Right ventricle myocardium superior (tissue), 1 donor: ENCODE measurements at places on chromosomes 13 and 19.

DNA sequence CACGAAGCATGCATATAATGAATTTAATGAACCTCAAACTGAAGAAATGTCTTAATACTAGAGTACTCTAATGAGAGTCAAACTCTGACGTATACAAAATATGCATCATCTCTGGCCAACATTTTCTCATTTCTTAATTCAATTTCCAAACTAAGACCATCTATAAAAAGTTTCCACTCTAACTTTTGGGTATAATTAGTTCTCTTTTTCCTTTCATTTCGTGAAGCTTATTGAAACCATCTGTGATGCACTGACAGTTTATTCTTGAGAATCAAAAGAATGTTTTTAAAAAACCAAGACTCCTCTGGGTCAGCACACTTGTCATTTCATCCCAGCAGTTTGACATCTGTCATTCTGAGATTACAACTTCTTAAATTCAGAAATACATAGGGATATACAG, 90.0 kb downstream of the CAB39L start:
- no peak for DNase-seq

- DNase-seq: no peak
Measured at GRCh38 chr19:5801796-5802619, 2.9 kb upstream of the NRTN start.

DNA sequence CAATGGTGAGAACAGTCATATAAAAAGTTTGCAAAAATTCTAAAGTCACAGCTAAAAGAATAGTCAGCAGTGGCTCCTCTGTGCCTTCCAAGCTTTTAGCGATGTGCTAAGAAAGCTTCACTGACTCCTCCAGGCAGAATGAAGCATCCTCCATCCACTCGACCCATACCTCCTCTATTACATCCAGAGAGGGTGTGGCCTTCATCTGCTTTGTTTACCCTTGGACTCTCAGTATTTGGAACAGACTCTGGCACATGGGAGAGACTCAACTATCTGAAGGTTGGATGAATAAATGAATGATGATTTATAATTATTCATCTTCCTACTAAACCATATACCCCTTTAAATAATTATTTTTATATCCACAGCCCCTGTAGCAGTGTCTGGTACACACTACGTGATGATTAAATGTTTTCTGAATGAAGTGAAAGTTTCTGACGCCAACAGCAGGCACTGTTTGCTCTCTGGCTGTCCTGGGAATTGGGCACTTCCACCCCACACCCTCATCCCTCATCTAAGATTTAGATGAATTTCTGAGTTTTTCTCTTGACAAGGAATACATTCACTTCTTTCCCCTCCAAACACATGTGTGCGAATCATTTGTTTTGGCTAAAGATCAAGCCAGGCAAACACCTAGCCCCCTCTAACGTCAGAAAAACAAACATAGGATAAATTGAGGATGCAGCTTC, 93.9 kb downstream of the NUFIP1 start:
- no peak for DNase-seq

DNA sequence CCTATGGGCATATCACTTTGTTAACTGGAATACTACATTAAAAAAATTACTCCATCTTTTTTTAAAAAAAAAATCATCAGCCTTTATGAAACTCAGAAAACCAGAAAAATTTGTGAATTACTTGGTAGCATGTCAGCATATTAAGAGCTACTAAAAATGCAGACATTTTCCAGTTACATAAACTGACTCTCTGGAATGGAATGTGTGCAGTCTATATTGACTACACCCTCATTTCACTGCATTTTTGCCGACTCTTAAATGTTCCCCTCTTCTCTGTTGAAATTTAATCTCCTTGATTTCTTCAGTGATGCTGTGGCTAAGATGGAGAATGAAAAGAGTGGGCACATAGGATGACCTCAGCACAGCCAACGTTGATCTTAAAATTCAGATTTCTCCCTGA, 393.8 kb downstream of the ITGBL1 start:
- DNase-seq: no peak

DNA sequence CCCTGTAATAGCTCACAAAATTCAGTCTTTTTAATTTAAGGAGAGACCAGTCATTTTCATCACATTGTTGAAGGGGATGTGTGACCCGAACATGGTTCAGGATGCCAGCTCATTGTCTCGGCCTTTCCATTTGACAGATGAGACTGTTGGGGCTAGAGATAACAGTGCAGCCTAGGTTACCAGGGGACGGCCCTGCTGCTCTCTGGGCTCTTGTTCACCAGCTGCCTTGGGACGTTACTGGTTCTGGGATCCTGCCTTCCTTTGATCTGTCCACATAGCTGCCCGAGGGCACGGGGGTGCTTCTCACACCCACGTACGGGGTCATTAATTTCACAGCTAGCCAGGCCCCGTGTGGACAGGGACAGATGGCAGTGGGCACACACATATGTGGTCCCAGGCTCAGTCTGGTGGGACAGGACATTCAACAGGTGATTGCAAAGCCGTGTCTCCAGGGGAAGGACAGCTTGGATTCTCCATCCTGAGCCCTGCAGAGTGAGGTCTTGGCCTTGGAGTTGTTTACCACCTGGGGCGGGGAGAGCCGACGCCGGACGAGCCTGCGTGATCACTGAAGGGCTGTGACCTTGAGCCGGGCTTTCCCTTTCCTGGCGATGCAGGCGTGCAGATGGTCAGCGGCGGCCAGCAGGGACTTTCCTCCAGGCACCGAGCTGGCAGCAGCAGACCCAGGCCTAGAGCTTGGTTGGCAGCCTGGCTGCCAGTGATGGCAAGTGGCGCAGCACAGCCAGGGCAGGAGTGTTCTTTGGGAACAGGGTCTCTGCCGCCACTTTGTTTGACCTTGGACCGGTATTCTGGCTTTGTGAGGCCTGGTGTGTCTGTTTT, 26.7 kb upstream of the NPAS1 start:
- peak; percentile 74 for DNase-seq

- DNase-seq: no peak
Measured at GRCh38 chr13:45851956-45852355, 403 bp upstream of the SIAH3 start.

- DNase-seq: no peak
Measured at GRCh38 chr19:34148658-34149185, 23.6 kb upstream of the LSM14A start.

DNA sequence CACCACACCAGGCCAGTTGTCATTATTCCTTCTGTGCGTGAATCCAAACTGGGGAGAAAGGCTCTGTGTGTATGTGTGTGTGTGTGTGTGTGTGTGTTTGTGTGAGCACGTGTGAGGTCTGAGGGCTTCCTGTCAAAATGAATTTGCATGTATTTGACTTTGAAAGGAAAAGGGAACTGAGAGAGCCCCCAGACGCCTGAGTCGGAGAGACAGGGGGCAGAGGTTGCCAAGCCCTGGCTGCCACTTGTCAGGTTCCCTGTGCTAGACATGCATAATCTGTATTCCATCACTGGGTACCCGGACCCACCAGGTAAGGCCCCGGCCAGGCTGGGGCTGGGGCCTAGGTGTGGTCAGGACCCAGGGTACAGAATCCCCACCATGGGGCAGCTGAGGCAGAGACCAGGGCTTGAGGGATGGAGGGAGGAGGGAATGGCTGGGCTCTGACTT, at the start of gene CLEC17A:
TSS of gene CLEC17A (plus strand) at position 191 of the 447 bp plus-strand sequence. CDS start at position 268, 77 bp downstream.
- DNase-seq: no peak

DNA sequence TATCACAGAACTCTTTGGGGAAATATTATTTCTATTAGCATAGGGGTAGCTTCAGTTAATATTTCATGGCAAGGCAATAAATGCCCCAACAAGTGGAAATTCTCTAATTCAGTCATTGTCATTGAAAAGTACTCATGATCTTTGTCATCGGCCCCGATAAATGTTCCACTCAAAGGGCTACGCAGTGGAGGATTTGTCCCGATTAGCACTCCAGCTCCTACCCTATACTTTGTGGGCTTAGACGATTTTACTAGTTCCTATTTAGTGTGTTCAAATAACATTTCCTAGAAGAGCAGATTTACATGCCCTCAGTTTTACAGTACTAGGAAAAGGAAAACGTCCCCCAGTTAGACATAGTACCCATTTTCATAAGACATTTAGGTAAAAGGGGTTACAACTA, 38.0 kb upstream of the ATP12A start:
- no peak for DNase-seq

DNA sequence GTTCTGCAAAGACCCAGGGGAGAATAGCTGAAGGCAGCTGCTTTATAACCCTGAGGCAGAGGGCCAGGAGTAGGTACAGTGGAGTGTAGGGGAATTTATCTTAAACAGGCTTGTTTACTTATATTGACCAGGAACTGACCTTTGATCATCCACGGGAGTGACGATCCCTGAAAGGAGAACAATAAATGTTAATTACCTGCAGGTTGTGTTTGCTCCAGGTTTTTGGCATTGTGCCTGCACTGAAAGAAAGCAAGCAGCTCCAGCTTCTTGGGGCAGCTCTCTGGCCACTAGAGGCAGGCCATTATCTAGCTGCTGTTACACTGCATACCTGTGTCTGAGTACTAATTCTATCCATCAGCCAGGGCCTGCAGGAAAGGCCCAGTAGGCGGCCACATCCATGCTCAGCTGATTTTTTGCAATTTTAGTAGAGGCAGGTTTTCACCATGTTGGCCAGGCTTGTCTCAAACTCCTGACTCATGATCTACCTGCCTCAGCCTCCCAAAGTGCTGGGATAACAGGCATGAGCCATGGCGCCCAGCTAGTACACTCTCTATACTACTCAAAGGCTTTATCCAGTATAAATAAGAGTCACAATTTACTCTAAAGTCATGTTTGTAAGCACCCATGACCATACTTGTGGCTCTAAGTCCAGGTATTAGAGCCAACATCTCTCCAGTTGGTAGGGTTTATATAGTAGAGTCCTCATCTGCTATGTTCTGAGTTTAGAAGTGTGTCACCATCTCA, 8.5 kb upstream of the ZNF91 start:
- no peak for DNase-seq

DNA sequence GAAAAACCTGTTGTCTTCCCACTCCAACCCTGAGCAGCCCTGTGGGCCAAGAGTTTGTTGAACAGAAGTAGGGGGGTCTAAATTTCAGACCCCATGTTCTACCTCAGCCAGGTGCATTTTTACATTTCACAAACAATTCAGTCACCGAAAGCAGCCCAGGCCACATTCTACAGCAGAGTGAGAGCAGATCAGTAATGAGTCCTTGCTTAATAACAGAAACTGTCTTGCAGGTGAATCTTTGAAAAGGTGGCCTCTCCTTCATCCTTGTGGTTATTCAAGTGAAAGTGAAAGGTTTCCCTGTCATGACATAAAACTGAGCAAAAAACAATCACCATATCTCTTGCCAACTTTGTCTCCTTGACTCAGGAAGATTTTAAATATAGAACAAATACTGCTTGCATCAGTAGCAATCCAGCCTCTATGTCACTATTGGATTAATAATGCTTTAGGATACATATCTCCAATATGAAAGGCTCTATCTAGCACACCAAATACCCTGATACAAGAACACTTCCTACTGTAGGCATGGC, 670.2 kb downstream of the DIAPH3 start:
- DNase-seq: no peak

DNA sequence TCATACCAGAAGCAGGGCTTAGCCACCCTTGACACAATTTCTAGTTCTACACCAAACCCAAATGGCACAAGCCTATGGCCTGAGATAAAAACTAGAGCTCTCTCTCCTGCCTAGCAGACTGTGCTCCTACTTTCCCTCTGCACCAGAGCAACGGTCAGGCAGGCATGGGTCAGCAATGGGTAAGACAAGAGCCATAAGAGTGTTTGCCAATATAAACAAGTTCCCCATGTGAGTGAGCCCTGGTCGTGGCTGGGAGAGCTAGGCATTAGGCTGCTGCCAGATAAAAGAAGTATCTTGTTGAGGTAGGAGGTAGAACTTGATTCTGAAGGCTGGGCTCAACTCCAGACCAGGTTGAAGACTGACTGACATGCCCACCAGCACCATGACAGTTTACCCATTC, 1979.1 kb downstream of the OLFM4 start:
- DNase-seq: no peak

GRCh38 chr13:102862624-102863210, 16.9 kb downstream of the ERCC5 start:
- no peak for DNase-seq

DNA sequence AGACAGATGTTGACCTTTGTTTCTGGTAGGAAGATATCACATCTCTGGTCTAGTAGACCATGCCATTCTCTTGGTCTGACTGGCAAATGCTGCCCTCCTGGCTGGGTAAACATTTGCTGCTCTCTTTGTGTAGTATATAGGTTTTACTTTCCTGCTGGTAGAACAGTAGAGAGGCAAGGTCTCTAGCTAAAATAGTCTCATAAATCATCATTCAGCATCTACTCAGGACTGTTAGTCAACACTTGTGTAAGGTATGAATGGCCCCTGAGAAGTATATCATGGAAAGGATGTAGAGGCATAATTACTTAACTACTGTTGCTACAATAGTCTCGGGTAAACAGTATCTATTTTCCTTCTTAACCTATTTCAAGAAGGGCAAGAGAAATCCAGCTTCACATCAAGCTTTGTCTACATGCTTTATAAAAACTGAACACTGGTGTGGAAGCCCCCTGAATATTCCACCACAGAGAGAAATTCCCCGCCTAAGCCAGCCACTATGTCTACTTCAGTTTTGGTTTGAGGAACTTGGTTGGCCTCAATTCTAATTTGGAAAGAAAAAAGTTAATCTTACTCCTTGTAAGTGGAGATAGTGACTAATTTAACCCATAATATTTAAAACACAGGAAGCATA, 18.4 kb upstream of the MYCBP2 start:
- DNase-seq: no peak
